A549 treated with CpdA at 1 μM for 4 hours (cell line): ENCODE measurements at places on chromosomes 1 and 21. TPM values are rescaled to one million over a fixed set of nuclear protein-coding genes. Genes with fewer than 3 reads are reported as not detected.

PPP1R8 gene
- 36.7 to 44.4 TPM (median 41.1 TPM) in 5 replicates for total RNA-seq

TTC4 gene
- total RNA-seq, result 29.0 to 41.6 TPM (median 30.6 TPM) in 5 replicates

PRRC2C gene
- total RNA-seq, result 62.6 to 92.9 TPM (median 75.5 TPM) in 5 replicates

ZCCHC17 gene
- 23.7 to 26.8 TPM (median 25.2 TPM) in 5 replicates for total RNA-seq

TIAM1 gene
- 0.39 to 0.66 TPM (median 0.49 TPM) in 5 replicates for total RNA-seq

HAO2 gene
- total RNA-seq, result not detected in 5 replicates

VANGL2 gene
- 0.84 to 1.4 TPM (median 1.1 TPM) in 5 replicates for total RNA-seq

CFHR4 gene
- total RNA-seq, result not detected in 5 replicates

C4BPA gene
- total RNA-seq, result 0.44 to 1.5 TPM (median 0.59 TPM) in 5 replicates

GTF2B gene
- total RNA-seq, result 27.4 to 32.3 TPM (median 28.0 TPM) in 5 replicates

GBP3 gene
- 1.1 to 1.3 TPM (median 1.3 TPM) in 5 replicates for total RNA-seq
